Stimulated activated CD8-positive, alpha-beta memory T cell treated with anti-CD3 and anti-CD28 coated beads, Interleukin-4, amount 100 ng/mL, for 1 hour (primary cell): ENCODE measurements at places on chromosomes 2 and 18.

DNA sequence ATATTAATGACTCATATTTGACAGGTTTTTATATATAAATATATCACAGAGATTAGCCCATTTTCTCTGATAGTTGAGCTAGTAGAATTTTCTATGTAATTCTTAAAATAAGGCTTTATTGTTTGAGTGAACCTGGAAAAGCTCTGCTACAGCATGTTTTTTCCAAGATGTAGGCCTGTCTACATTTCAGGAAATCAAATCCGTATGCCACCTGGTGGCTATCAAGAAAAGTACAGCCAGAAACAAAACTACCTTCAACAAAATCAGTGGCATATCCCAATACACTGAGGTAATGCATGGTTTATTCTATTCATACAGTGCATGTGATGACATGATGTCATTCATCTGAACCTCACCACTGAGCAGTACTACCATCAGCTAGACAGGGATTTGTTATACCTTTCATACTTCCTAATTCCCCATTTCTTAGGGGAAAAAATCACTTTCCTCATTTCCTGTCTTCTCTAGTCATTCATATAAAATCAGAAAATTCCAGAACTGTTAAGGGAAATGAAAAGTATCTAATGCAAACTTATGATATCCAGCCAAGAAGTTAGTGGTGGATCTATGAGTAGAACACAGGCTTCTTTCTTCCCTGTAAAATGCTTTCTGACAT is 310.4 kb upstream of the SYT4 start:
- no peak for DNase-seq

DNA sequence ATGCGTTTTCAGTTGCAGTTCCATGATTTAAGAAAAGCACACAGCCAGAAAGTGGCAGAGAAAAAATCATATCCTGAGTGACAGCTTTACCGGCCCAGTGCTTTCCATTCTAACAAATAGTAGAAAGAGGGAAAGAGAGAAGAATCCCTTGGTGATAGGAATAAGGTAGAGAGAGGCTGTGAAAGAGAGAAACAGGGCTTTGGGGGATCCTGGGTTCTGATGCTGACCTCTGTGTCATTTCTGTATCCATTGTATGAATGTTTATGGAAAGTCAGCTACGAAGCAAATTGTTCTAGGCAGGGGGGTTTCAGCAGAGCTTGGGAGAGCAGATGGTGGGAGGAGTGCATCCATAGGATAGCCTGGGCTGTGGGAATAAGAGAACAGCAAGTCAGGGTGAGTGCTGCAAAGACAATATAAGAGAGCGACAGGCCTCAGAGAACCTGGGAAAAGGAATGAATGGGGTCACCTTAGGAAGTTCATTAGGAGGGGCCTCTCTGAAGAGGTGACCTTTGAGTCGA is 203.4 kb upstream of the TNP1 start:
- no peak for DNase-seq

GRCh38 chr2:183740241-183740640 is 616.0 kb downstream of the NUP35 start:
- DNase-seq: no peak

- no peak for DNase-seq
Measured at GRCh38 chr2:16038621-16039020, 98.3 kb downstream of the MYCN start.

GRCh38 chr2:187586011-187586641 is 31.9 kb upstream of the TFPI start:
- DNase-seq: no peak

GRCh38 chr2:80869858-80870438 is 565.4 kb upstream of the LRRTM1 start:
- no peak for DNase-seq

DNA sequence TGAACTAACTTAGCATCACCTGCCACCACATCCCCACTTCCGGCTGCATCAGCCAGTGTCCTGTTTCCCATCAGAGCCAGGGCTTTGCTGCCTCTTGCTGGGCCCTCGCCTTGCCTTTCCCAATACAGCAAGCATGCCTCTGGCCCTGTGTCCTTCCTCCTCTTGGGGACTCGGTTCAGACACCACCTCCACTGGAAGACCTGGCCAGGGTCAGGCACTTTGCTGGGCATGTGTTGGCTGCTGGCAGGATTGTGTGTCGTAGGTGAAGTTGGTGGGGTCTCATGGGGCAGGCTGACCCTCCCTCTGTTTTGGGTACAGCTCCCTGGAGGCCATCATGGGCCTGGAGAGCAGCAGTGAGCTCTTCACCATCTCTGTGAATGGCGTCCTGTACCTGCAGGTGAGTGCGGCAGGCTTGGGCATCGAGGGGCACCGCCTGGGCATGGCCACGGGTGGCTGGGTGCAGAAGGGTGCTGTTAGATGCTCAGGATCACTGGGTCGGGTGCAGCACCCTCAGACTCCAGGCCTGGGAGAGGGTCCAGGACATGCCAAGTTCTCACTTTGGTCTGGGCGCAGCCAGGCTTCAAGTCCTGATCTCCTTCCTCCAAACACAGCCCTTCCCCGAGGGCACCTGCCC is 6.6 kb downstream of the ERFE start:
- DNase-seq: no peak

DNA sequence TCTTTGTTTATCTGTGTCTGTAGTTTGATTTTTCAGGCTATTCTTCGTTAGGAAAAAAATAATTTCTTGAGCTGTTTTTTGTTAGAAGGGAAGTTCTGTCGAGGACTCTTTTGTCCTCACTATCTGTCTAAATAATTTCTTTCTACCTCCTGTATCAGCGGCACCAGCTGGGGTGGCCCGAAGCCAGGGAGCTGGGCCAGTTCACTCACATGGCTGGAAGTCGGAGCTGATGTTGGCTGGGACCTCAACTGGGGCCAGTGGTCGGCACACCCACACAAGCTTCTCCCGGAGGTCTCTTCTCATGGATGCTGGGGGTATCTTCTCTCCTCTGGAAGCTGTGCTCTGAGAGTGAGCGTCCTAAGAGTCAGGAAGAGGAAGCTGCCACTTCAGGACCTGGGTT is 8.0 kb upstream of the PDIA6 start:
- DNase-seq: no peak

DNA sequence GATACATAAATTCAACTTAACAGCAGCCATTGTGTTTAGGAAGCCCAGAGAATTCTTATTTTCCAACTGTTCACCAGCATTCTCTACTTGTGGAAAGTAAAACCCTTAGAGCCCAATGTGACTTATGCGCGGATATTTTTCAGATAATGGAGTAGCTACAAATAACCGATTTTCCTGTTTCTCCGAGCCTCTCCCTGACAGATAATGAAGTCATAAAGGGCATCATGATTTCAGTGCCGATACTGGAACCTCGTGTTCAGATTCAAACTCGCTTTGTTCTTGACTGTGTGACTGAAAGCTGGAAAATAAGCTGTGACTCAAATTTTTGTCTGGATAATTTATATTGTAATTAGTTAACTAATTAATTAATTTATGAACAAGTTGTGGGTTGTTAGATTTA is 228.2 kb downstream of the VAPA start:
- no peak for DNase-seq

- DNase-seq: no peak
Measured at GRCh38 chr2:101904916-101905315, 86.8 kb upstream of the IL1R2 start.

- DNase-seq: no peak
Measured at GRCh38 chr2:28982381-28982950, 1.4 kb downstream of the TOGARAM2 start.

GRCh38 chr2:55742996-55743395 is 49.4 kb upstream of the PNPT1 start:
- no peak for DNase-seq

GRCh38 chr2:75539955-75540716 is 20.6 kb downstream of the EVA1A start:
- DNase-seq: no peak

- DNase-seq: no peak
Measured at GRCh38 chr18:70423988-70424387, 135.1 kb downstream of the SOCS6 start.

DNA sequence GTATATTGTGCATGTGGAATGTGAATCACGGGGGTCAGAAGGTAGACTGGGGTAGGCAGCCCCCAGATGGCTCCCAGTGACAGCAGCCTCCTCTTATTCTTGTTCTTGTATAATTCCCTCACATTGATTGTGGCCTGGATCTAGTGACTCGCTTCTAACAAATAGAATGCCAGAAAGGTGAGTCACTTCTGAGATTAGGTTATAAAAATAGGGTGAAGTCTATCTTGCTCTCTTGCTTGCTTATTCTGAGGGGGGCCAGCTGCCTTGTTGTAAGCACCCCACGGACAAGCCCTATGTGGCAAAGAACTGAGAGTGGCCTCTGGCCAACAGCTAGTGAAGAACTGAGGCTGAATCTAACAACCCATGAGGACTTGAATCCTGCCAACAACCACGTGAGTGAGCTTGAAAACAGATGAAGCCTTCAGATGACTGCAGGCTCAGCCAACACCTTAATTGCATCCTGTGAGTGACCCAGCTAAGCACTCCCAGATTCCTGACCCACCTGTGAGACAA is 15.6 kb upstream of the RMND5A start:
- DNase-seq: no peak

GRCh38 chr2:57906152-57906732 is 140.4 kb upstream of the VRK2 start:
- DNase-seq: no peak
